ENCODE measurements at places on chromosomes 12 and 14. TPM values are rescaled to one million over a fixed set of nuclear protein-coding genes. Genes with fewer than 3 reads are reported as not detected.
A peak's percentile ranks its signal among the peaks of the same experiment; 100 is the strongest.

The SDR9C7 gene
- total RNA-seq, result not detected

The KRT71 gene
- total RNA-seq, result not detected

DNA sequence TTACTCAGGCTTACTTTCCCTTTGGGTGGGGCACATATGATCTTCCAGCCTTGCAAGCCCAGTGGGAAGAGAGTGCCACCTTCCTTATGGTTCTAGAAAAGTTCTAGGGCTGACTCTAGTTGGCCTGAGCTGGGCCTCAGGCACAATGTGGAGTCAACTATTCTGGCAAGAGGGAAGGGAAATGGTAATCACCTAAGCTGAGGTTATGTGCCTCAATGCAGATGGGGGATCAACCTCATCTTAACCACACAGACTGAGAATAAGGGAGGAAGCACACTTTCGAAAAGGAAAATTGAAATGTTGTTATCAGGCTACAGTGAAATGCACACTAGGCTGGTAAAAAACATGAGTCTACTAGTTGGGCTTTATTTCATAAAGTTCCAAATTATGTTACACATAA, 77.5 kb upstream of the RMST start:
- DNase-seq, result no peak

The CLMN gene
- 47.4 TPM for total RNA-seq

The AGAP2 gene
- 2.1 TPM for total RNA-seq

DNA sequence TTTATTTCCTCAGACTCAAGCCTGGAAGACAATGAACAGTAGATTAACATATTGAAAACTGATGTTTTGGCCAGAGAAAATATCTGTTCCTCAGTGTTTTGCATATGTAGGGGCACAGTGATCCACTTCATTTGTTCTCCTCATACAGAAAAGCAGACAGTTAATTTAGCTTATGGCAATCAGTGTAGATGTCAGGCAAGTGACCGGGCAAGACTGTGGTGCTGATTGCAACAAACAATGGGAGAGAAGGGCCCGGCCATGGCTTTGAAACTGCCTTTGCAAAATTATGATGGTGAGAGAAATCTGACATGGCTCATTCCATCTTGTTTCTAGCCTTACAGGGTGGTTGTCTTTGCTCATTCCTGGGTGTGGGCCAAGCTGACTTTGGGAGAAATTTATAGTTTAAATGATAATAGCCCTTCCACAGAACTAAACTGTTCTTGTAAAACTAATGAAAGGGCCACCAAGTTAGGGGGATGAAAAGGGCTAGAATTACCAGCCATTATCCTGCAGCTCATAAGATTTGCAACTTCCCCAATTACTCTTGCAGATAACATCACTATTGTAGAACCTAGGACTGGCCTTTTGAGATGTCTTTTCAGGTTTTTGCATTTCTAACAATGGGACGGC, 220.3 kb downstream of the KTN1 start:
- no peak for DNase-seq

DNA sequence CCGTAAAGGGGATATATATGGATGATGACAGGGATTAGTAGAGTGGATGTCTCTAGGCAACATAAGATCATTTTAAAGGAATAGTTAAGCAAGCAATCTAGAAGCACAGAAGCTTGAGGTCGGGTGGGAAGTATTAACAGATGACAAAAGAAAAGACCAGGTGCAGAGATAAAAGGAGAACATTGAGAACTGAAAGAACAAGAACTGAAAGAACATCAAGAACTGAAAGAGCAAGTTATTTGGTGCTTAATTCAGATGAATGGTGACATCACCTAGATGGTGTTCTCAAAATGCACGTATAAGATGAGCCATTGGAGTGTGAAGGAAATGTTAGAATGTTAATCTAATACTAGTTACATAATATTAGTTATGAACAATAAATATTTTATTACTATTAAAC, 224.0 kb upstream of the PDE3A start:
- DNase-seq, result no peak

GRCh38 chr14:61746881-61747280, 15.3 kb upstream of the SNAPC1 start:
- DNase-seq, result no peak

The PLCZ1 gene
- total RNA-seq, result not detected

The OR4L1 gene
- total RNA-seq, result not detected

DNA sequence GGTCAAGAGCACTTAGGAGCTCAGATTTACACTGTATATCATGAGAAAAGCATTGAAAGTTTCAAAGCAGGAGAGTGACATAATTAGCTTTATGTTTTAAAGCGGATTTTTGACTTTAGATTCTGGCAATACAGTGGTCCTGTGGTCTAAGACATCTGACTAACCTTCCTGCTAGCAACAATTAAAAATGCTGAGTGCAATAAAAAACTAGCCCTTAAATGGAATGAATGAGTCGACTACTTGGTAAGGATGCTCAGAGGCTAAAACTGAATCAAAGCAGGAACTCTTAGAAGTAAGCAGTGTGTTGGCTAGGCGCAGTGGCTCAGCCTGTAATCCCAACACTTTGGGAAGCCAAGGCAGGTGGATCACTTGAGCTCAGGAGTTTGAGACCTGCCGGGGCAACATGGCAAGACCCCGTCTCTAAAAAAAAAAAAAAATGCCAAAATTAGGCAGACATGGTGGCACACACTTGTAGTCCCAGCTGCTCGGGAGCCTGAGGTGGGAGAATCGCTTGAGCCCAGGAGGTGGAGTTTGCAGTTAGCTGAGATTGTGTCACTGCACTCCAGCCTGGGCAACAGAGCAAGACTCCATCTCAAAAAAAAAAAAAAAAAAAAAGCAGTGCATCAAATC, 18.9 kb downstream of the BICD1 start:
- no peak for DNase-seq

- no peak for DNase-seq
Measured at GRCh38 chr14:39212693-39213092, 21.0 kb upstream of the MIA2 start.

DNA sequence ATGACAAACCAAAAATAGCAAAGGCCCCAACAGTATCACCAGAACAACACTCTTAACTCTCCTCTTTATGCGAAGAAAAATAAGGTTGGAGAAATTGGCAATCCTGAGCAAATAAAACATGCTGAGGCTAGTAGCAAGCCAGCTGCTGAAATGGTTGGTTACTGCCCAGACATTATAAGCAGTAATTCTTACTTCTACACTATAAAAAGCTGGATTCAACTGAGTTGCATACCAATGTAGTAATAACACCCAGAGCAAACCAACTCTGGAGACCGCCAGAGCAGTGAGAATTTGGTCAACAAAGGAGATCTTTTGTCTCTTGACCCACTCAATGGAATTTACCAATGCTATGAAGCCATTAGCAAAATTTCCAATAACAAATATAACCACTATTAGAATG, 628 bp downstream of the TAS2R30 start:
- no peak for DNase-seq

The GALNT16 gene
- total RNA-seq, result 14.9 TPM

- DNase-seq, result no peak
Measured at GRCh38 chr14:54920052-54920451, 17.4 kb upstream of the GCH1 start.

- DNase-seq, result no peak
Measured at GRCh38 chr12:113855998-113856397, 110.1 kb downstream of the RBM19 start.

The ITGA5 gene
- 125 TPM for total RNA-seq

GRCh38 chr12:109432842-109433304, 44.2 kb downstream of the KCTD10 start:
- DNase-seq, result peak; percentile 92

GRCh38 chr12:129886541-129886940, 17.3 kb downstream of the TMEM132D start:
- no peak for DNase-seq

DNA sequence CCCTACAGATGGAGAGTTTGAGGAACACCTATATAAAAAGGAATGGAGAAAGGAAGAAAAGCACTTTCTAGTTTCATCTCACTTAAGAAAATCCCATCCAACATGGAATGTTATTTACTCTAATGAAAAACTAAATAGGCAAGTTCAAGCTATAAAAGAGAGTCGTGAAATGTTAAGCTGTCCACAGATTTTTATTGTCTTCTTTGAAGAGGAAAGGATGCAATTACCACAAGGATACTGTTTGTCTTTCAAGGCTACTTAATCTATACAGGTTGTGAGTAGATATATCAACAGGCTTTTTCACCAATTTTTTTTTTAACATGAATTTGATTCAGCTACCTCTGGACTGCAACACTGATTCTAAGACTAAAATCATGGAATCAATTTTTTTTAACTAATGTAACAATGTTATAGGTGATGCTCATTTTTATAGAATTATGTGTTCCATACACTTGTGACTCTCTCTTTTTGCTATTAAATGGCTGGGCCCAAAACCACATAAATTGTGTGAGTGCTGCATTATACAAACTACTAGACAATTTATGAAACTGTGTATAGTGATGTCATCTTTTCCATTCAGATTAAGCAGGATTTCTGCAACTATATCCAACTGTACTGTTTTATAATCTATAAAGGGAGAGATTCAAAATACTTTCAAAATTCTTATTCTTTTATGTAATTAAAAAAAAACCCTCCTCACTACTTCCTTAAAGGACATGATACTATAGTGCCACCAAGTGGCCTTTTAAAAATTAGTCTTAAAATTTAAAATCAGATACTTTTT, 26.8 kb upstream of the BMAL2 start:
- DNase-seq, result no peak

DNA sequence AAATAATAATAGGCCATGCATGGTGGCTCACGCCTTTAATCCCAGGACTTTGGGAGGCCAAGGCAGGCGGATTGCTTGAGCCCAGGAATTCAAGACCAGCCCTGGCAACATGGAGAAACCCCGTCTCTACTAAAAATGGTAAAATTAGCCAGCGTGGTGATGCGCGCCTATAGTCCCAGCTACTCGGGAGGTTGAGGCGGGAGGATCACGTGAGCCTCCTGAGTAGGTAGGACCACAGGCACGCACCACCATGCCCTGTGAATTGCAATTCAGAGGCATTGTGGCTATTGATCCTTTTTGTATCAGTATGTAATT, 2.3 kb downstream of the ARHGDIB start:
- no peak for DNase-seq

The GPR162 gene
- total RNA-seq, result 7.0 TPM

DNA sequence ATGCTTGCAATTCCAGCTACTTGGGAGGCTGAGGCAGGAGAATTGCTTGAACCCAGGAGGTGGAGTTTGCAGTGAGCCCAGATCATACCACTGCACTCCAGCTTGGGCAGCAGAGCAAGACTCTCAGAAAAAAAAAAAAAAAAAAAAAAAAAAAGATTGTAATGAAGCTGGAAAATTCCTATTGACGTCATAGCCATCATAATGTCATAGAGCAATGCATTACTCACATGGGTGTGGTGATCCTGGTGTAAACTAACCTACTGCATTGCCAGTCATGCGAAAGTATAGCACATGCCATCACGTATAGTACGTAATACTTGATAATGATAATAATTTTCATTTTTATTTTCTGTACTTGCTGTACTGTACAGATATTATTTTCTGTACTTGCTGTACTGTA, 42.7 kb upstream of the NID2 start:
- no peak for DNase-seq

GRCh38 chr12:106315523-106315922, 13.0 kb downstream of the TCP11L2 start:
- no peak for DNase-seq

GRCh38 chr14:41605550-41606281, 960 bp upstream of the LRFN5 start:
- no peak for DNase-seq

DNA sequence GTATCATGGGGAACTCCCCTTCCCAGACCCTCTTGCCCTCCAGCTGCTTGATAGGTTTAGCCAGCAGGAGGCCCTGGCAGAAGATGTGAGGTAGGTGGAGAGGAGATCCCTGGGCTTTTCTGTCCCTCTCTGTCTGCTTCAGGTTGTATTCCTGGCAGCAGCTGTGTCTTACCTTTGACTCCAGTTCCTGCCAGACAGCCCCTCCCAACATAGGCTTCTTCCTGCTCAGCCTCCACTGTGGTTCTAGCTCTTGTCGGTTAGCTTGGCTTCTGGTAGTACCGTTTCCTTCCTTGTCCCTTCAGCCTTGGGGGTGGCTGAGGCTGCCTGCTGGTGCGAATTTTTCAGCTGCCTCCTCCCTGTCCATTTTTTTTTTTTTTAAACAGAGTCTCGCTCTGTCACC, 215.7 kb upstream of the CRY1 start:
- no peak for DNase-seq

- no peak for DNase-seq
Measured at GRCh38 chr14:77565289-77565993, 51.0 kb downstream of the SPTLC2 start.

- no peak for DNase-seq
Measured at GRCh38 chr12:82359115-82359478, 768 bp downstream of the METTL25 start.

DNA sequence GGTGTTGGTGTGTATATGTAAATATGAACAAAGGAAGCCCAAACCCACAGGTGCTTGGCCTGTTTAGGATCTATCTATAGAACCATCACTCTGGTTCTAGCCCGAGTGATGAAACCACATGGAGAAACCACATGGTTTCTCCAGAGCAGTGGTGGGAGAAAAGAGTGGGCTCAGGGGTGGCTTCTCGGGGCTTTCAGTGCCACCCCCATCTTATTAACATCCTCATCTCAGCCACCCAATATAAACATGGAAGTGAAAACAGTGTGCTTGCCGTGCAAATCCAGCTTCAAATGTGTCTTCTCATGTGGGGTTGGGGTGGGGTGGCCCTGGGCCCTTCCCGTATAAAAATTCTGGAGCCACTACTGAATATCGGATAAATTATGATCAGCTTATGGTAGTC, 109.0 kb downstream of the STAB2 start:
- DNase-seq, result no peak

The CREBL2 gene
- total RNA-seq, result 44.0 TPM

DNA sequence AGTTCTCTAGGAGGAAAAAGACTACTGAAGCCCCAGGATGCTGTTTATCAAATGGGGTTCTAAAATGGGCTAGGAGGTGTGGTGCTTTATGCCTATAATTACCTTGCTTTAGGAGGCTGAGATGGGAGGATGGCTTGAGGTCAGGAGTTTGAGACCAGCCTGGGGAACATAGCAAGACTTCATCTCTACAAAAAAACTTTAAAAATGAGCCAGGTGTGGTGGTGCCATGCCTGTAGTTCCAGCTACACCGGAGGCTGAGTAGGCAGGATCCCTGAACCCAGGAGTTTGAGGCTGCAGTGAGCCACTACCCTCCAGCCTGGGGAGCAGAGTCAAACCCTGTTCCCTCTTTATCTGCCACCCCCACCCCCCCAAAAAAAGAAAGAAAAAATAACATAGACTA, 23.3 kb upstream of the SLC2A3 start:
- no peak for DNase-seq

The RNU4-1 gene
- total RNA-seq, result 976 TPM

- no peak for DNase-seq
Measured at GRCh38 chr12:98719515-98720504, 74.7 kb downstream of the APAF1 start.

- peak; percentile 62 for DNase-seq
Measured at GRCh38 chr14:74364271-74364880, 16.1 kb downstream of the VRTN start.

The CMA1 gene
- 1.4 TPM for total RNA-seq

- no peak for DNase-seq
Measured at GRCh38 chr12:82481954-82482353, 123.6 kb downstream of the METTL25 start.

The MTRFR gene
- 5.4 TPM for total RNA-seq

The CEP290 gene
- total RNA-seq, result 11.5 TPM

The BATF gene
- 8.1 TPM for total RNA-seq

GRCh38 chr12:44019118-44019517, 183.2 kb downstream of the TMEM117 start:
- DNase-seq, result no peak
